Smooth muscle cell of the pulmonary artery (primary cell): ENCODE measurements at places on chromosomes 16 and 17. TPM values are rescaled to one million over a fixed set of nuclear protein-coding genes. Genes with fewer than 3 reads are reported as not detected.

The PAGR1 gene
- 11.6 and 13.3 TPM in 2 replicates for total RNA-seq

The TRIM72 gene
- total RNA-seq: under 0.01 TPM in 1 of 2 replicates, not detected in the other

The CPHXL2 gene
- not detected in 2 replicates for total RNA-seq

The CLN3 gene
- total RNA-seq: 15.7 and 21.5 TPM in 2 replicates
